ENCODE measurements at places on chromosomes 3 and 15.
A peak's percentile ranks its signal among the peaks of the same experiment; 100 is the strongest.

DNA sequence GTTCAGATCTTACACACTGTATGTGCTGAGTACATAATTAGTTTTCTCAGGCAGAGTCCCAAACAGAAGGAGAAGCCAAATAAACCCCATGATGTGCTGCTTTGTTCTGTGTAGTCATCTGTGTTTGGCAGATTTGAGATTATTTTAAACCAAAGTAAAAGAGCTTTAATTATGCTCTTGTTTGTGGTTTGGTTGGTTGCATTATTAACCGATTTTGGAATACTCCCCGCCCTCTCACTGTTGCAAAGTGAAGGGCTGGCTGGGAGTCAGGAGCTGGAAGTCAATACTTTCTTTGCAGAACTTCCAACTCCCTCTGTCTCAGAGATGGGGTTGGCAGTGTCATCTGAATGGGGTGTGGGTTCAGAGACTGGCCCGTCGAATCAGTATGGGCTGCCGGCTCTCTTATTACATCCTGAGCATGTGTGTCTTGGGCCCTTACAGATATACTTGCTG, 34.4 kb downstream of the SLCO3A1 start:
- DNase-seq: no peak

DNA sequence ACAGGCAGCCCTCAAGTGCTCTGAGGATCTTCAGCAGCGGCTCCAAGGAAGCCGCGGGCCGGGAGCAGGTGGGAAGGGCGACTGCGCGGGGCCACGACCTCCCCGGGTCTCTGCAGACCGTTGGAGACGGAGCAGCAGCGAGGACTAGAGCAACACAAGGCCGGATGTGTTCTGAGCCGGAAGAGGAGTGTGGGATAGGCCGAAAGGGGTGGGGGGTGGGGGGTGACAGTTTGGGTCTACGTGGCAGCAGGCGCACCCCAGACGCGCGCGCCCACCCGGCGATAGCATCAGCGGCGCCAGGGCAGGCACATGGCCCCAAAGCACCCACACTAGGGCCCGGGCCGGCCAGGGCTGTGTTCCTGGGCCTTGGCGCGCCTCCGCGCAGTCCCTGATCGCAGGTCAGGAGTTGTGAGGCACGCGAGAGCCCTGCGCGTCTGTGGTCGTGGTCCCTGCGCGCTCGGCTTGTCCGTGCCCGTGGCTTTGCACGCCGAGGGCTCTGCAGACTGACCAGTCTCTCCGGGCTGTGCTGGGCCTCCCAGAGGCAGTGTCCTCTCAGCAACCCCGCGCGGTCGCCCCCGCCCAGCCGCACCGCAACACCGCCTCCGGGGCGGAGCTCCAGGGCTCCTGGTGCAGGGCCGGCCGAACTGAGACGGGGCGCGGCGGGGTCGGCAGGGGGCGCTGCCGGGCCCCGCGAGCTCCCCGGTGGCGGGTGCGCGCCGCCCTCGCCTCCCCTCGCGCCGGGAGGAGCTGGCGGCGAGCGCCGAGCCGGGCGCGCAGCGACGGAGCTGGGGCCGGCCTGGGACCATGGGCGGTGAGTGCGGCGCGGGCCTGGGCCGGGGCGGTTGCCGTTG, at the start of gene PXYLP1:
TSS of gene PXYLP1 (plus strand) at position 725 of the 851 bp plus-strand sequence. CDS start 28,351 bp downstream, outside the sequence.
- DNase-seq: peak; percentile 85

GRCh38 chr15:61318802-61319525, 89.9 kb upstream of the RORA start:
- no peak for DNase-seq

DNA sequence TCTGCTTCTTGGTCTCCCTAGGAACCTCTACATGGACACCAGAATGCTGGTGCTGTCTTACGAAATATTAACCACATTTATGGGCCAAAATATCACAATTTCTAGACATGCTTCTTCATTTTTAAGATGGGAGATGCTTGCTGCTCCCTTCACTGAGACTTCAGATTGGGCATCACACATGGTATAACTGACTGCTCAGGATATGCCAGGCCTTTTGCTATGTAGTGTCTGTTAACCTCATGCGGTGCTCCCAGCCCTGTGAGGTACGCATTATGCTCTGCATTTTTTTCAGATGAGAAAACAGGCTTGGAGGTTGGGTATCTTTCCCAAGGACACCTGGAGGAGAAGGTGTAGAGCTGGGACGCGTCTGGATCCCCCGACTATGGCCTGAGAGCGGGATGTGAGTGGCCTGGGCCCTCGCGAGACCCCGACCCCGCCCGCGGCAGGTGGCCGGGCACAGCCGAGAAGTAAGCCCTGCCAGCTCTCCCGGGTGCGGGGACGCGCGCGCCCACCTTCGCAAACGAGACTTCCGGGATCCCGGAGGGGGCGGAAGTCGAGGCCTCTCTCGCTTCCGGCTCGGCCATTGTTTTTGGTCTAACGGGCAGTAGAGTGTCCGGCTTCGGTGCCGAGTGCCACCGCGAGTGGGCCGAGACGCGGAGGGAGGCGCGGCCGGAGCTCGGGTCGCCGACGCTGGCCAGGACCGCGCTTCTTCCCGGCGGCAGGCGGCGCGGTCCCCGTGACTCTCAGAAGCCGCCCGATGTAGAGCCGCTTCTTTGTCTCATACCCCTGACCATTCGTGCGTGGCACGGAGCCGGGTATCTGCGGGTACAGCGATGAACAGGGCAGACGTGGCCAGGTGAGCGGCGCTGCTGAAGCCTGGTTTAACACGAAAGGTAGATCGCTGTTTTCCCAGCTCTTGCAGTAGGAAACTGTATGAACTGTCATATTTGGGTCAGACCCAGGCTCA, at the start of gene ZKSCAN7:
TSS of gene ZKSCAN7 (plus strand) at position 568 of the 967 bp plus-strand sequence. CDS start 1,855 bp downstream, outside the sequence.
- DNase-seq: peak; percentile 24

GRCh38 chr3:107973961-107974360, 116.9 kb downstream of the CD47 start:
- DNase-seq: no peak

GRCh38 chr15:100918034-100918689, 995 bp upstream of the LRRK1 start:
- DNase-seq: peak; percentile 46

All from activated CD8-positive, alpha-beta memory T cell treated with anti-CD3 and anti-CD28 coated beads for 48 hours (primary cell).